Left renal pelvis (tissue), 4 donors: ENCODE measurements at places on chromosomes 5 and 9. TPM values are rescaled to one million over a fixed set of nuclear protein-coding genes. Genes with fewer than 3 reads are reported as not detected.

DNA sequence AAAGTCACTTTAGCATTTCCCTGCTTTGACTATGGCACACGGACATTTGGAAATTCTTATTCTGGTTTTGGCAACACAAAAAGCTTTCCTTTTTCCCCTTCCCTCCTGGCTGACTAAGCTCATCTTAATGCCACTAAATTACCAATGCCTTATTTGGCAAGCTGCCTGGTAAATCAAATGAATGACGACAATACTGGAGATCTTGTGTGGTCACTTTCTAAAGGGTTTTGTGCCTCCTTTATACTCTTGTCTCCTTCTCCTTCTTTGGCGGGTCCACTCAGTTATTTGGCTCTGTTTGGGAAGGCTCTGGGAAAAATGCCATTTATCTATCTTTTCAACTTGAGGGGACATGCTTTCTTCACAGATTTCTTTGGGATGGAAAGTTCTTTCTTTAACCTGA is 34.9 kb downstream of the SH3GL2 start:
- DNase-seq: no peak

DNA sequence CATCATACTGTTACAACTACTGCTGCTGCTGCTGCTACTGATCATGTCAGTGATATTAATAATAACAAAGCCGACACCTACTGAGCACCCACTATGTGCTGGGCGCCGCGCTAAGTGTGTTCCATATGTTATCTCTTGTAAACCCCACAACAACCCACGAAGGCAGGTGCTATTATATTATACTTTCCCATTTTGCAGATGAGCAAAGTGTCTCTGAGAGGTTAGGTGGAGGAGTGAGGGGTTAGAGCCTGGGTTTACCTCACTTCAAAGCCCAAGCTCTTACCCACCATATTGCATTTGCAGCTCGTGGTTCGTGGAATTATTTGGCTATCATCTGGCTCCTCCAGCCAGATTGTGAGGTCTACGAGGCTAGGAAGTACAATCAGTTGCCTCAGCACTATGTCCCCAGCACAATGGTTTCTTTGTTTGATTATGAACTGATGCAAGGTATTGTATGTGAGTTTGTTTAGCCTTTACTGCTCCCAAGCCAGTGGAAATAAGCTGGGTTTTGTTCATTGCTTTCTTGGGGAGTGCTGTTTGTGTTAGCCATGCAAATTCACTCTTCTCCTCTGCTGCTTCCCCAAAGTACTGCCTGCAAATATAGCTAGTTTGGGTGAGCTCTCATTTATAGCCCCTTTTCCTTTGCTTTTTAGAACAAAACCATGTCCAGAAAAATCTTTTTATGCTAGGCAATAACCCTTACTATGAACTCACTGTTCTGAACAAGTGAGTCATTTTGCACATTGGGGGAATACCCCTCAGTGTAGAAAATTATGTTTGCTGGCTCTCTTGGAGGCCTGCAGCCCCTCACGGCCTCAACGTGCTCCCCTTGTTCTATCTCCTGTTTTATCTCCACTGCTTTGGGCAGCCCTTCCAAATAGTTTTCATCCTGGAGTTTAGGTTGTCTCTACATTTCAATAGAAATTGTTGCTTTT is 47.9 kb downstream of the ALG2 start:
- DNase-seq: no peak

DNA sequence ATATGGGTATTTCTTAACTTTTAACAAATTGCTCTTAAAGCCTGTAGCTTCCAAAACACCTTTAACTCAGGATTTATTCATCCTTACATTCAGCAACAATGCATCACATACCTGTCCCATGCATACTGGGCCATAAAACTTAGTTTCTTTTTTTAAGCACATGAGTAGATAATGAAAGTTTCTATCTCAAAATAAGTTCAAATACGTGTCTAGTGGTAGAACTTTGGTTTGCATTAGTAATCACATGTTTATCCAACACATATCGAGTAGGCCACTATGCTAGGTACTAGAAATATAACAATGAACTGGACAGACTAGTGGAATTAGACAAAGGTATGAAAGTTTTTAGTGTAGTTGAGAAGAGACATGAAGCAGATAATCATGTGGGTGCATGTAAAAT is 99.6 kb downstream of the DOCK2 start:
- DNase-seq: no peak

Gene TEK
- polyA plus RNA-seq: 40.6 TPM

Gene TRIM7
- polyA plus RNA-seq: 0.56 TPM

Gene PKD2L2
- 0.20 TPM for polyA plus RNA-seq
